CD4-positive, alpha-beta T cell treated with Interleukin-4 for 1 hour (primary cell): ENCODE measurements at places on chromosomes 16 and 17.

- DNase-seq, result no peak
These were observed 15.7 kb upstream of the TMEM101 start for GRCh38 chr17:44030482-44030881.

- DNase-seq, result peak; percentile 60
These were observed 5.3 kb upstream of the WDR24 start for GRCh38 chr16:695355-696089.

DNA sequence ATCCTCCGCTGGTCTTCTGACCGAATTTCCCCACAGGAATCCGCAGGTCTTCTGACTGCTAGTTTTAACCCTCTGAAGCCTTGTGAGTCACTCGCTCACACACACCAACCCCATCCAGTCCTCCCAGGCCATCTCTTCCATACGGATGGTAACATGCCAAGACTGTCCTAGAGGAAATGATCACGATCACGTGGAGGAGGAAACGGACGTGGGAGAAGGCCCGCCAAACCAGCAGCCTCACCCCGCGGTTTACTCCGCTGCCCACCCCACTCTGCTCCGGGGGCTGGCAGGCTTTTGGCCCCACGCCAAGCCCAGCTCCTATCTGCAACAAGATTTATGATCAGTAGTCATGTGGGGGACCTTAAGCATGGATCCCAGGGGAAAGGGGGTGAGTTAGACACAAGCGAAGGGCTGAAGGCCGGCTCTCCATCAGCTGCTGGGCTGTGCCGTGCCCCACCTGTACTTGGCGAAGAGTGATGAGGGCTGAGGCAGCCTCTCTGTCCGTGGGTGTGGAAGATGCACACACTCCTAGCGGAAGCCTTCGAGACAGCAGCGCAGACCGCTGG is 1.5 kb upstream of the FAAP100 start:
- DNase-seq, result no peak

GRCh38 chr17:63925615-63926014 is 6.5 kb downstream of the CD79B start:
- DNase-seq, result no peak

- no peak for DNase-seq
These were observed 220.4 kb upstream of the MYOCD start for GRCh38 chr17:12445331-12445730.

GRCh38 chr17:7560172-7561027 is 1.3 kb upstream of the SENP3 start:
- DNase-seq, result peak; percentile 66

GRCh38 chr16:13436641-13437412 is 483.1 kb upstream of the ERCC4 start:
- DNase-seq, result no peak

DNA sequence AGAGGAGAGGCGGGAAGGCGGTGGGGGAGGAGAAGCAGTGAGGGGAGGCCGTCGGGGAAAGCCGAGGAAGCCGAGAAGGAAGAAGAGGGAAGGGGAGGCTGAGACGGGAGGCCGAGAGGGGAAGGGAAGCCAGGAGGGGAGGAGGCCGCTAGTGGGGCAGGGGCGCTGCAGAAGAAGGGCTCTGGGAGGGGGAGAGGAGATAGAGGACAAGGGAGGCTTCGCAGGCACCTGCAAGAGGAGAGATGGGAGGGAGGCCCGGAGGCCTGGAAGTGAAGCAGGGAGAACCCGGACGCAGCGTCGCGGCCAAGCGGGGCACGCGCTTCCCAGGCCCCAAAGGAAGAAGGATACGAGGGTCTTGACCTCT is 2.3 kb downstream of the C17orf58 start:
- no peak for DNase-seq

DNA sequence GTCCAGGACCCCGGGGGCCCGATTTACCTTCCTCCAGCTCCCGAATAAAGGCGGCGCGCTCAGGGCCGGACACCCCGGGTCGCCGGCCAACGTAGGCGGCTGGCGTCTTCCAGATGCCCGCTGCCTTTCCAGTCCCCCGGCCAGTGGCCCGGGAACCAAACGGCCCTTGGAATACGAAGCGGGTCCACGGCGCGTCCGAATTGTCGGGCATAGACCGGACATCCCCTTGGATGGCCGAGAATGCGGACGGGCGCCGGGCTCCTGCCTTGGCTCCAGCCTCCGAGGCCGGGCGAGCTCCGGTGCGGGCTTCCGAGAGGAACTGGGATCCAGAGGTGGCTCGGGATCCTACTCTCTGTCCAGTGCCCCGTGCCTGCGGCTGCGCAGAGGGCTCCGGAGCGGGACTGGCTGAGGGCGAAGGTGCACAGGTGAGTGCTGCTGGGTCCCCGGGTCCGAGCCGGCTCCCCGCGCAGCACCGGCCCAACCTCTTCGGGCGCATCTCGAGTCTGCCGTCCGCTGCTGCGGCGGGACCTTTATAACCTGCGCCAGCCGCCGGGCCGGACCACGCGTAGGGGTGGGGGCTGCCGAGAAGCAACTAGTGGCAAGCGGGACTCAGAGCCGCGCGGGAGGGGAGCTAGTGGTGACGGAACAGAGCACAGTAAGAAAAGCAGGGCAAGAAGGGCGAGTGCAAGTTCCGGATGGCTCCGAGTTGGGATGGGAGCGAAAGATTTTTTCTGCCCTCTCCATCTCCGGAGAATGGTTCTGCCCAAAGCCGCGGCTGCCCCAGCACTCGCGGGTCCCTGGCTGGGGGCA is at the start of gene HAP1:
Gene HAP1 (minus strand): TSS at position 505 of the 810 bp plus-strand sequence. CDS start 9 bp downstream, at position 496.
- peak; percentile 9 for DNase-seq

DNA sequence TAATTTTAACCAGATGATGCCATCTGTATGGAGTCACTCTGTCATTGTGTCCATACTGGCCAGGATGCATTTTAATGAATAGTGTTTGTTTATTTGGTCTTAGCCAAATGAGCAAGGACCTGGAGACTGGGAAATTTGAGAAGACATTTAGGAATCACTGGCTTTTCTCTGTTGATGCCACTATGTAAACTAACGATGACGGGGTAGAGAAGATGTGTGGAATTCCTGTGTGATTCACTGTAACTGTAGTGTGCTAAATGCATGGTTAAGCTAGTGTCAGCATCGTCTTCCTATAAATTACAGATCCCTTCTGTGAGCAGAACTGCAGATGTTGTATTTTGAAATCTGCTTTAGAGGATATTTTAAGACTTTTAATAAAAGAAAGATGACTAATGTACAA is 66.6 kb downstream of the NOS2 start:
- no peak for DNase-seq

GRCh38 chr17:1473170-1473569 is 17.1 kb upstream of the CRK start:
- DNase-seq, result no peak

DNA sequence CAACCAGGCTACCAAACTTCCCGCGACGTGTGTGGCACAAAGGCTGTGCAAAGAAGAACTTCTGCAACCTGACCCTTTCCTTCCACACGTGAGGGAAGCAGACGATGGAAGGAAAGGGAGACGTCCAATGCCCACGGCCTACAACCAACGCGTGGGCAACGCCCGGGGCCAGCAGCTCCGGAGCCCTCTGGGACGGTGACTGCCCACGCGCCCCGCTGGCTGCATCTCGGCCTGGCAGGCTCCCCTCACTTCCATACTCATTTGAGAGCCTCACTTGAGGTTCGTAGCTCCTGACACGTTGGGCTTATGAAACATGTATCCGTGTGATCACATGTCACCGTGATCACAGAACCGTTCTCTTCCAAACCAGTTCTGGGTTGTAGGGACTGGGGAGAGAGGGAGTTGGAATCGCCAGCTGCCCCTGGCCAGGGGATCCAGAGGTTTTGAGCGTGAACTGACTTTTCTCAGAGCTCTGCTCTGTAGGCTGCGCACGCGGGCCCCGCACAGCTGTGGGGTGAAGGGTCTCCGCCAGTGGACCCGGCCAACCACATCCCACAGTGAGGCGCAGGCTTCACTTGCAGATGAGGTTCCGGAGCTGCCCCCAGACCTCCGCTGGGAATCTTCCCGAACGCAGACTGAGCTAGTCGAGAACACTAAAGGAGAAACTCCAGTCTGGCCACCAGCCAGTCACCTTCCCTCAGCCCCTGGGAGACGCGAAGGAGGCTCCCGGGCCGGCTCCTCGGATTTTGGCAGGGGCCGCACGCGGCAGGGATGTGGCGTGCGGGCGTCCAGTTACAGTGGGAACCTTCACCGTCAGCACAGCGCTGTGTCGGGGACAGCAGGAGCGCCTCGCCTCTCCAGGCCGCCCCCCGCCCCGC is 1.0 kb downstream of the LMF1 start:
- DNase-seq, result no peak

- no peak for DNase-seq
These were observed 5.6 kb downstream of the CRYBA1 start for GRCh38 chr17:29252101-29252791.

DNA sequence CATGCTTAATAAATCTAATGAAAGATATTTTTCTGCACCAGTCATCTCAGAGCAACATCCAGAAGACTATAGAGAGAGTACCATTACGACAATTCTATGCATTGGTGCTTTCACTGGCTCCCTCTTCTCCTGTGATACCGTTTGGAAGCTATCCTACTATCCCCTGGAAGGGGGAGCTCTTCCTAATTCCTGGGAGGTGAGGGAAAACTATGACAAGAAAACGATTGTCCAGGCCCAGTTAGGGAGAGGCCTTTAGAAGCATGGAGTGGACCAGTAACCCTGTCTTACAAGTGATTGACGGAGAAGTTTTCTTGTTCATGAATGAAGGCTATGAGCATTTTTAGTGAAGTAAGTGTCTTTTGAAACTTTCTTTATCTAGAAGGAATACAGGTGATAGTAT is 150.2 kb downstream of the TANC2 start:
- DNase-seq, result no peak

DNA sequence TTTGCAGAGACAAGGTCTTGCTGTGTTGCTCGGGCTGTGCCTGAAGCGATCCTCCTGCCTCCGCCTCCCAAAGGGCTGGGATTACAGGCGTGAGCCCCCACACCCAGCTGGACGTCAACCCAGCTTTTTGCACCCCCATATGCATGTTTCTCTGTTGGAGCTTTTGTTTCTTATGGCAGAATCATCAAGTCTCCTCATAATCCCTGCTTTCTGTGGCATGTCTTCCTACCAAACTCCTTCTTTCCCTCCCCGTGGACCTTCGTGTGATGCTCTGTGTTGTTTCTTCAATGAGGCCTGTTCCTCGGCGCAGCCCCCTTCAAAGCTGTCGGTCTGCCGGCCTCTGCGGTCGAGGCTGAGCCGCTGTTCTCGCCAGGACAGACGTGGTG is 71.6 kb downstream of the METRNL start:
- DNase-seq, result no peak

DNA sequence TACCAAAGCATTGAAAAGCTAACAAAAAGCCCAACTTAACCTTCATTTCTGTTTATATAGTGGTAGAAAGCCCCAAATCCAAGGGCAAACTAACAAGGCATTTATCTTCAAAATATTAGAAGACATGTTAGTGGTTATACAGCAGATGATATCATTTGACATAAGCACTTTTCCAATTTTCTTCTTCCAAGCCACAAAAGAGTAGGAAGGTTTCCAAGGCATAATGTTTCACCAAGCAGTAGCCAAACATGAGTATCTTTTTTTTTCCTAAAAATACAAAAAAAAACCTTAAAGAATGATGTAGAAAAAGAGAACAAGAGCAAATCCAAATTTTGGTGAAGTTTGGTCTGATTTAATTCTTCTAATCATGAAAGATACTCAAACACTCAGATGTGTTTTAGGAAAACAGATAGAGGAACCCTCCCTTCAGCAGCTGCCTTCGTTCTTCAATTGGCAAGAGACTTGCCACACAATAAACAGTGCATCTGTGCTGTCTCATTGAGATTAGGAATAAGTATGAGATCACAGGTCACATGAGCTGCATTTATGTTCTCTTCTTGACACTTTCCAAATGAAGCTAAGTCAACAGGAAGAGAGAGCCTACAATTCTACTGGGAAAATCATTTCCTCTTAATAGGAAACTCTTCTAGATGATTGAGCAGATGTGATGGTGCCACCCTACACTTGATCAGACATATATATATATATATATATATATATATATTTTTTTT is 106.7 kb downstream of the TTC19 start:
- DNase-seq, result no peak

- no peak for DNase-seq
These were observed 303.3 kb downstream of the CEP112 start for GRCh38 chr17:65888649-65889048.

DNA sequence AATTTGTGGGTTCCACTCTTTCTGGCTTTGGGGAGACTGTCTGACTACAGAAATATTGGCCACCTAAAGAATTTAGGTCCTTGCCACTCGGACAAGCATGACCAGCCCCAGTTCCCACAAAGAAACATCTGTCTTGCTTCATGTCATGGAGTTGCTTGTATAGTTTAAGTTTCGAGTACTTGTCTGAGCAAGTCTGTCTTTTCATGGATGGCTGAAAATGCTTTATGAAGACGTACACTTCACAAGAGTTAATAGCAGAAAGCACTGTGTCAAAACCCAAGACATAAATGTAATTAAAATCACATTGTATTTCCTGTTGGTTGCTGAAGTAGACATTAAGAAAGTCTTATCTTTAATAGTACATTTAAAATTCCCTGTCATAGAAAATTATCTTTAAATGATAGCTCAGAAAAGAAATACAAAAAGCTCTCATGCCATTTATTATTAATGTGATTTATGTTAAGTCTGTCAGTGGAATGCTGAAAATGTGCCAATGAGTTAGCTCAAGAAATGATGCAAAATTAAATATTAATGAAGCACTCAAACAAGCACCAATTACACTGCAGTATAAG is 29.8 kb upstream of the XYLT2 start:
- no peak for DNase-seq

DNA sequence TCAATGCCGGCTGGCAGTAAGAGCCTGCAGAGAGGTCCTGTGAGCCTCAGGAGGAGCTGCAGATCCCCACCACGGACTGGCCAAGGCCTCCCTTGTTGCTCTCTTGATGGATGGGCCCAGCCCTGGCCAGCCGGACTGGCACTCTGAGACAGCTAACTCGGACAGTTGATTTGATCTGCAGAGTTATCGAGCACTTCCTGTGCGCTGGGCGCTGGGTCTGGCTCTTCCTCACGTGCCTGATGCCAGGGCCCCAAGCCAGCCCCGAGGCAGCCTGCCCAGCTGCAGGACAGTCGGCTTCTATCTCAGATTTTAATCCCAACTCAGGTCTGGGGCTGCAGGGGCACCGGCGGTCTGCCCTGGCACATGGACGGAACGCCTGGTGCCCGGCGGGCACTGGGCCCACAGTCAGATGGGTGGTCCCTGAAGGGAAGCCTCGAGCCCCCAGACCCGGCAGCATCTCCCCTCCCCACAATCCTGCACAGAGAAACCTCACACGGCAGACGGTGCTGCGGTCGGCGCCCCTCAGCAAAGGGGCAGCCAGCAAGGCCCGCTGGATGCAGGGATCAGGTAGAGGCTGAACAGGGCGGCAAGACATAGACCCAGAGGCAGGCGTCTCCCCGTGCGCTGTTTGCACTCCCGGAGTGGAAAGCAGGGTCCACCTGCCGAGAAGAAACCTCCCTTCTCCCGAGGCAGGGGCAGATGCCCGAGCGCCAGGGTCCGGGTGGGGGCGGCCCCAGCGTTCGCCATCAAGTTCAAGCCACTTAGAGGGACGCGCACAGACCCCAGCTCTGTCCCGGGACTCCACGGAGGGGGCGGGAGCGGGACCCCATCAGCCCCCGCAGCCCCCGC is 34.0 kb downstream of the TIMM22 start:
- no peak for DNase-seq

GRCh38 chr16:28617874-28618273 is 8.0 kb upstream of the SULT1A1 start:
- DNase-seq, result no peak

- DNase-seq, result no peak
These were observed 59.2 kb downstream of the ABCC1 start for GRCh38 chr16:16008666-16009065.

GRCh38 chr17:11986179-11986941 is 10.9 kb downstream of the ZNF18 start:
- no peak for DNase-seq
